Myometrial cell (primary cell): ENCODE measurements at places on chromosomes 16 and 17. TPM values are rescaled to one million over a fixed set of nuclear protein-coding genes. Genes with fewer than 3 reads are reported as not detected.

DHRS7C gene
- not detected in 2 replicates for total RNA-seq

NPIPB9 gene
- total RNA-seq: not detected in 2 replicates

TRIM72 gene
- total RNA-seq: not detected in 2 replicates

TAOK2 gene
- total RNA-seq: 36.9 and 38.3 TPM in 2 replicates

KCNJ18 gene
- total RNA-seq: not detected in 2 replicates

HBA1 gene
- not detected in 2 replicates for total RNA-seq

KAT2A gene
- total RNA-seq: 11.3 and 19.9 TPM in 2 replicates

ATP2C2 gene
- not detected in 2 replicates for total RNA-seq

PROCA1 gene
- total RNA-seq: 0.18 and 2.3 TPM in 2 replicates

WFDC1 gene
- not detected in 2 replicates for total RNA-seq

INCA1 gene
- under 0.01 and 0.53 TPM in 2 replicates for total RNA-seq

HOXB6 gene
- 2.8 and 11.0 TPM in 2 replicates for total RNA-seq

HOXB9 gene
- 0.71 TPM in 1 of 2 replicates, not detected in the other for total RNA-seq

MYH1 gene
- not detected in 2 replicates for total RNA-seq

IST1 gene
- 136 and 140 TPM in 2 replicates for total RNA-seq

KLHL11 gene
- total RNA-seq: 11.5 and 13.5 TPM in 2 replicates
